Breast epithelium (tissue), 4 donors: ENCODE measurements at places on chromosomes 7 and 10.
A peak's percentile ranks its signal among the peaks of the same experiment; 100 is the strongest.

DNA sequence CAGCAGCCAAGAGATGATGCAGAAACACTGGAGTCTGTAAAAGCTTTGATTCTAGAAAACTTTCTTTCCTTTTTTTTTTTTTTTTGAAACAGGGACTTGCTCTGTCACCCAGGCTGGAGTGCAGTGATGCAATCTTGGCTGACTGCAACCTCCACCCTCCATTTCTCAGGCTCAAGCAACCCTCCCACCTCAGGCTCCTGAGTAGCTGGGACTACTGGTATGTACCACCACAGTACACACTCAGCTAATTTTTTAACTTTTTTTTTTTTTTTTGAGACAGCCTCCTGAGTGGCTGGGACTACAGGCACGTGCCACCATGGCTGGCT is 17.0 kb upstream of the BAG3 start:
- no peak for DNase-seq

DNA sequence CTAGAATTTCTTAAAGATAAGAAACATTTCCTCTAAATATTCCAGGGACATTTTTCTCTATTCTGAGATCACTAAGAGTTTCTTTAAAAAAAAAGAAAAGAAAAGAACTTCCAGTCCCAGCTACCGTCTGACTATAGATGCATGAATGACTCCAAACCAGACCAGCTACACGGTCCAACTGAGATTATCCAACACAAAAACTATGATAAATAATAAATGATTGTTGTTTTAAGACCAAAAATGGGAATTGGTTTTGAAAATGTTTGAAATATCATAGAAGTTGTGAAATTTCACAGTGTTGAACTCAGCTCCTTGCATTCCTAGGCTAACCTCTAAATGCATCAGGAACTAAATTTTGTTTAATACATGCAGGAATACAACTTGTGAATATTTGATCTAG is 1619.6 kb upstream of the LRRTM3 start:
- no peak for DNase-seq

- no peak for DNase-seq
Measured at GRCh38 chr7:36638586-36639263, 85.6 kb downstream of the AOAH start.

DNA sequence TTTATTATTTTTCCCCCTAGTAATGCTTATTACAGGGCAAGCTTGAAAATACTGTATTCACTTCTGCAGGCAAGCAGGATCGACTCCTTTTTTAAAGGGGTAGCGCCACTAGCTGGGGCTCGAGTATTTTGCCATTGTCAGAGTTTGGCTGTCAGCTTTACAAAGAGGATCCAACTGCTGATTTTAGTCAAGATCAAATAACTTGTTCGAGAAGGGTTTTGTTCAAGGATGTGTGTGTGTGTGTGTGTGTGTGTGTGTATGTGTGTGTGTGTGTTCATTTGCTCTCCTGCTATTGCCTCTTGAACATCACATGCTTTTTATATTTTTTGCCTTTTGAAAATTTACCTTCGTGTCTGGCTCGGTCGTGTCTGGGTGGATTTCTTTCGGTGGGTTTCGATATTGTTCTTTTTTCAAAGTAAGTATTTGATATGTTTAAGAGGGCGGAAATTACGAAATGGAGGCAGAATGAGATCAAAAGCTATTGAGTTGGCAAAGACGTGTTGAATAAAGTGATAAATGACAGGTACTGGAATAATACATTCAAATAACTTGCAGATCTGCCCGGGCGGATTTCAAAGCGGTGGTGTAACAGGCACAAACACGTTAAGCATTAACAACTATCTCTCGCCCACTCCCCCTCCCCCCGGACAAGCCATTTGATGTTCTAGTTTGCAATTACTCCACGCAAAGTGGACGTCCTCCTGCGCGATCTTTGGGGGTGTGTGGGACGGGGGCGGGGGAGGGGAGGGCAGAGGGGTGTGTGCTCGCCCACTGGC is 1.1 kb downstream of the ARID5B start:
- DNase-seq = peak; percentile 49

GRCh38 chr10:48760983-48761382 is 76.3 kb downstream of the WDFY4 start:
- DNase-seq = no peak

- DNase-seq = no peak
Measured at GRCh38 chr7:31815796-31816195, 128.8 kb downstream of the PPP1R17 start.

GRCh38 chr7:78151229-78151628 is 352.7 kb downstream of the PHTF2 start:
- DNase-seq = no peak

- DNase-seq = no peak
Measured at GRCh38 chr10:78567680-78568455, 500.9 kb upstream of the ZMIZ1 start.

GRCh38 chr7:63071396-63071795 is 927.3 kb upstream of the ZNF722 start:
- no peak for DNase-seq

- DNase-seq = no peak
Measured at GRCh38 chr7:48183370-48183743, 12.1 kb downstream of the ABCA13 start.

- no peak for DNase-seq
Measured at GRCh38 chr10:22823109-22823508, 104.7 kb upstream of the ARMC3 start.

DNA sequence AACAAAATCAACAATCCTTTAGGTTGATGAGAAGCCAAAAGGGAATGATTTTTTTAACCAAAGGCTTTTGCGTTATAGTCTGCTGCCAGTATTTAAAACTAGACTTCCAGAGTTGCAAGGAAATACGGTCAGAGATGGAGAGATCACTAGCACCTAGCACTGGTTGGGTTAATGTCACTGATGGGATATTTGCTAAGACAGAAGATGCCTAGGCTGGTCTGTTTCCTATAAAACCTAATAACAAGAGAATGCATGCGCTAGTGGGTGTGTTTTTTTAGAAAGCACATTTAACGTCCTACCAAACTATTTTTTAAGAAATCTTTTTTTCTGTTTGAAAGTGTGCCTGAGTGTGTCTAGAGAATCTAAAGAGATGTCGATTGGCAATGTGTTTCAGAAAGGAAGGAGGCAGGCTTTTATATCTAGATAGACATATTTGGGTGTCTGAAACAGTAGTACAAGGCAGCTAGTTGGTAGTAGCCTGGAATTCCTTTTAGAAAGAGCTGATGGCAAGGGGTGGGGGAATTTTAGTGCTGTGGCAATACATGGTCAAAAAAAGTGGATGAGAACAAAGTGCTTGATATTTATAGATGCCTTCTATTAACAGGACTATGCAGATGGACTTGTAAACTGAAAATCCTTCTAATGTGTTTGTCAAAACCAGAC is 863 bp downstream of the CALD1 start:
- DNase-seq = no peak

DNA sequence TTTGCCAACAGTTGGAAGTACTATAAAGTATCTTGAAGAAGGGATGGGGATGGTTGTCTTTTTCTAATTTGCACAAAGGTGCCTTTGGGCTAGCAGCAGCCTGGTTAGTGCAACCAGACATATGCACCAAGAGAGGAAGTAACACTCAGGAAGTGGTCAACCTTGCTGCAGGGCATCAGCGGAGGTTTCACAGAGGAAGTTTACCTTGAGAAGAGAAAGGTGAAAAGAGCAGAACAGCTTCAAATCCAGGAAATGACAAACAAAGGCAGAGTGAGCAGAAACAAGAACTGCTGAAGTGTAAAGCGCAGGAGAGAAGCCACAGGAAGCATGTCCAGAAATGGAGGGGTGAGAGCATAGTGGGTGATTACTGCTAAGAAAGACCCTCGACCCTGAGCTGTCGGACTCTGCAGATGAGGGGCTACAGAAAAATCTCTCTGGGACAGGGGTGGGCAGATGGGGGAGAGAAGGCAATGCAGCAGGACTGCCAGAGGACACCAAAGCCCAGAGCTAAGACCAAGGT is 66.9 kb downstream of the STK17A start:
- no peak for DNase-seq

- no peak for DNase-seq
Measured at GRCh38 chr7:4246536-4246935, 435.6 kb upstream of the FOXK1 start.

DNA sequence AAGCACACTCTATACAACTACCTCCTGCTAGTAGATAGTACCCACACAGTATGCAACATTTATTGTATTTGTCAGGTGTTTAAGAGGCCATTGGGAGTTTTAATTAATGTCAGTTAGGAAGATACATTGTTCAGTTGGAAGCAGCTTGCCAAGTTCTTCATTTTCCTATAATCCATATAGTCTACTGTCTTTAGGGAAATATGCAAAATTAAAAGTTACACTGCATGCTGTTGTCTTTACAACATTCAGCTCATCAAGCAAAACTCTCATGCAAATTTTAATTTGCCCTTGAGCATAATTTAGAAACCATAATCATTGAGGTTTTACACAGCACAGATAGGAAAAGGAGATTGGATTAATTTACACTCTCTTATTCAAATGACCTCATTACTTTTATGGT is 17.4 kb downstream of the FOXP2 start:
- DNase-seq = no peak

GRCh38 chr10:13120786-13121499 is 21.0 kb downstream of the OPTN start:
- DNase-seq = no peak

DNA sequence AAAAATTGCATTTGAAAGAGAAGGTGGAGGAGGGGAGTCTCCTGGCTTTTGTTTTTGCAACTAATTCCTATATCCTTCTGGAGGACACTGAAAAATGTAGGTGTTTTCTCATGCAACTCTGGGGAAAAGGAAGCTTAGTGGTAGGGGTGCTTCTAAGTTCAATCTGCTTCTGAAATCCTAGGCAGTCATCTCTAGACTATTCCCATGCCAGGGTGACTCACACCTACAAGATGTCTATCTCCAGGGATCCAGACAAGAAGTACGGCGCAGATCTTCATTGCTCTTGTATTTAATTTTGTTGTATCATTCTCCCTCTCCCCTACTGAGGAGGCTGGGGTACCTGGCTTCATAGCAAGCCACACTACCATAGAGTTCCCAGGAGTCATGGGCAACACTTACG is 258.8 kb downstream of the PHF14 start:
- no peak for DNase-seq

GRCh38 chr7:158805414-158805813 is 23.9 kb downstream of the ESYT2 start:
- DNase-seq = no peak

DNA sequence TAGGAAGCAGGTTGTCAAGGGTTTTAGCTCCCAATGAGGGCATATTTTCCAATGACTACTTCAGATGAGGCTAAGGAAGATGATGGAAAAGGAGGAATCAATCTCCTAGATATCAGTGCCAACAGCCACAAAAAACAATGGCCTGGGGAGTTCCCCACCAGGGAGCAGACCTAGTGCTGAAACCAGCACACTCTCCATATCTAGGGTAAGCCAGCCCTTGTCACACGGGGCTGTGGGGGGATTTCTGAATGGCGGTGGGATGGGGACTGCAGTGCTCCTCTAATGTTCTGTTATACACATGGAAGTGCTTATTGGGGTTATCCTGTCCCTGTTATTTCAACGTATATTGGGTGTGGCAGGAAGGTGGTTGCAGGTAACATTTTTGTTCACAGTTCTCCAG is 18.5 kb downstream of the EPC1 start:
- no peak for DNase-seq

- no peak for DNase-seq
Measured at GRCh38 chr10:124592101-124592500, 130.5 kb downstream of the LHPP start.

- no peak for DNase-seq
Measured at GRCh38 chr10:60614363-60614762, 163.9 kb upstream of the CDK1 start.

DNA sequence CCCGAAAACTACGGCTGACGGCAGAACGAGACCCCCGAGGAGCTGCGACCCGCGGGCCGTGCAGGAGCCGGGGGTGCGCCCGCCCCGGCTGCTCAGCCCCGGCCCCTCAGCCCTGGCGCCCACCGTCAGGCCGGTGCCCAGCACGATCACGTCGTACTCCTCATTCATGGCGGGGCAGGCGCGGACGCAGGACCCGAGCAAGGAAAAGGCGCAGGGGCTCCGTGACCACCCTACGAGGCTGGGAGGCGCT is 218 bp downstream of the GDI2 start:
- no peak for DNase-seq

GRCh38 chr7:97118306-97118917 is 914 bp downstream of the SDHAF3 start:
- DNase-seq = no peak

DNA sequence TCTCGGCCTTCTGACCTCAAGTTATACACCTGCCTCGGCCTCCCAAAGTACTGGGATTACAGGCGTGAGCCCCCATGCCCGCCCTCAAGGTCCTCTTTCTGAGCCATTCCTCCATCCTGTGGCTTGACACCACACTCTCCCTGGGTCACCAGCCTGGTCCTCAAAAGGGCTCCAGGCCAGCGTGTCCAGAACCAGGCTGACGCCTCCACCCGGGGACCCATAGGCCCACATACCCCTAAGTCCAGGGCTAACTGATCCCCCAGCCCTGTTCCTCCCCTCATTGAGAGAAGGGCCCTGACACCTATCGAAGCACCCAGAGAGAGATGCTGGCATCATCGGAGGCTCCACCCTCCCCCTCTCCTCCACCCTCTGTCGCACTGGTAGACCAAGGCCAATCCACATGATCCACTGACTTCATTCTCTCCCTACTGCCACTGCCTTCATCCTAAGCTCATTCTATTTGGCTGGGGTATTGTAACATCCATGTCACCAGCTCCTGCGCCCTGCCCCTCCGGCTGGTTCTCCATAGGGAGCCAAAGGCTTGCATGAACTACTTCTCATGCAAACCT is 46.7 kb downstream of the TMEM270 start:
- DNase-seq = no peak

- DNase-seq = no peak
Measured at GRCh38 chr10:129601737-129602136, 134.7 kb downstream of the MGMT start.

DNA sequence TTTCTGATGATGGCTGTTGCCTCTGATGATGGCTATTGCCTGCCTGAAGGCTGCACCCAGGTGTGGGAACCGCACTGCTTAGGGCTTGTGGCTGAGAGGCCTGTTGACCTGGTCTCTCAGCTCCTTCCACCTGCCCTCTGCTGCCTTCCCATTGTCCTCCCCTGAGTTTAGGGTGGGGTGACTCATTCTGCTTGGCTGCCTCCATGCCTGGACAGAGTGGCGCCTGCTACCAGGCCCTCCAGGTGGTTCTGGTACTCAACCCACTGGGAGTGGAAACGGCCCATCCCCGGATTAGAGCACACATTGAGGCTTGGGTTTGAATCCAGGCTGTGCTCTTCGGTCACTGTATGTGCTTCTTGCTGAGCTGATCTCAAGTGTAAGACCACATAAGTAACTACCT is 120.6 kb downstream of the SEM1 start:
- no peak for DNase-seq

DNA sequence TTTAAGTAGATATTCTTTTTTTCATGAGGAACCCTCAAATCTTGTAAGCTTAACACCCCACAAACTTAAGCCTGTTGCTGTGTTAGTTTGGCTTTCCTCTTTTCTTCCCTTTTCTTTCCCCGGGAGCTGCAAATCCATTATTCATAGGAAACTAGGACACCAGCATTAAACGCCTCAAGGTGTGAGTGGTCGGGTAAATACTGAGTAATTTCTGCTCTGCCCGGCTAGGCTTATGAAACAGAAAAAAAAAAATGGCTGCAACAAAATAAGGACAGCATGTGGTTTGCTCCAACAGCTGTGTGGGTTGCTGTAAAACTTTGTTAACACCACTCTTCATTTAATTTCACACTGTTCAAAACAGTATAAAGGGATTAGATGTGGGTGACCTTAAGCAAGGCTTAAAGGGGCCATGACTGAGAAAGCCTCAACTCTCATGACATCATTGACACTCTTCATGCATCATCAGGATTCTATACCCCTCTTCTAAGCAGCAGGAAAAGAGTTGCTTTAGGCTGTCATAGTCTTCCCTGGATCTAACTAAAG is 104.1 kb downstream of the AOAH start:
- DNase-seq = no peak

GRCh38 chr10:8416192-8416701 is 361.8 kb downstream of the GATA3 start:
- no peak for DNase-seq
